ENCODE measurements at places on chromosomes 3 and 15.

DNA sequence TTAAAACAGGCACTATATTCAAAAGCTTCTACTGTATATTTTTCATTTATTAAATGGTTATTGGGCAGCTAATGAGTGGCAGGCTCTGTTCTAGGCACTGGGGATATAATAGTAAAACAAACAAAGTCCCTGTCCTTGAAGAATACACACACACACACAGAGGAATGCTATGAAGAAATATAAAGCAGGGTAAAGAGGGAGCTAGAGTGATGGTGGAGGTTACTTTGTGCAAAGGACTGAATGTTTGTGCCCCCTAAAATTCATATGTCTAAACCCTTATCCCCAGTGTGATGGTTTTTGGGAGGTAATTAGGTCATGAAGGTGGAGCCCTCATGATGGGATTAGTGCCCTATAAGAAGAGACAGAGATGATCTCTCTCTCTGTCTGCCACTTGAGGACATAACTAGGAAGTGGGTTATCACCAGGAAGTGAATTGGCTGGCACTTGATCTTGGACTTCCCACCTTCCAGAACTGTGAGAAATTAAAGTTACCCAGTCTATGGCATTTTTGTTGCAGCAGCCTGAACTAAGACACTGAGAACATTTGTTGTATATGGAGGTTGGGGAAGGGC is 31.8 kb downstream of the USF3 start:
- DNase-seq, result no peak

DNA sequence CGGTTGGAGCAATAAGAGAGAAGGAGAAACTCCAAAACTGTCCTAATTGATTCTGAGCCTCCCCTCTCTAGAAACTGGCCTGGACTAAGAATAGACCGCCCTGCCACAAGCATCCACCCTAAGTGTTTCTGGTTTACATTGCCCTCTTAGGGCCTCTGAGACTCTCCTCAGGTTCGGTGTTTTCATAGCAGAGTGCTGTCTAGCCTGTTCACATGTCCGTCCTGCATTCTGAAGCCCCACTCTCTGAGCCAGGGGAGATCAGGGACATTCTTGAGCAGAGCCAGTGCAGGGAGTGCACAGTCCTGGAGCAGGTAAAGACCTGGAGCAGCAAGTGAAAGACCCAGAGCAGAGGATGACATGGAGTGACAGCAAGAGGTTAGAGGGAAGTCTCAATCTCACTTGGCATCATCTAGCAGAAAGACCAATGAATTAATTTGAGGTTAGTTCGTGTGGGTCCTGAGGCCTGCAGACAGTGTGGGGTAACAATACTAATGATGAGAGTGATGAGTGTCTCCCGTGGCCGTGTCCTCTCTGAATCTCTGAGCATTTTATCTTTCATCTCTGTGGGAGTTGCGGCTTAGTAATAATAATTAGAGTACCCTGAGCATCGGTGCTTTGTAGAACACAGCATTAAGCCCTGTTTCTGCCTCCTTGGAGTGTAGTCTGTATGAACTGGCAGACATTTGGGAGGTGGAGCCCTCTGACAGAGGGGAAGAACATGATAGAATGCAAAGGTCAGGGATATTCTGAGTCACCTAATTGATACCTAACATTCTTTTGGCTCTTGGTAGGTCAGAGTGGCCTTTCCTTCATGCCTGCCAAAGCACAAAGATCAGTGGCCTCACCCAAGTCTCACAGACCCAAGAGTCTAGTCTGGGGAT is 24.6 kb downstream of the MAPKBP1 start:
- DNase-seq, result no peak

DNA sequence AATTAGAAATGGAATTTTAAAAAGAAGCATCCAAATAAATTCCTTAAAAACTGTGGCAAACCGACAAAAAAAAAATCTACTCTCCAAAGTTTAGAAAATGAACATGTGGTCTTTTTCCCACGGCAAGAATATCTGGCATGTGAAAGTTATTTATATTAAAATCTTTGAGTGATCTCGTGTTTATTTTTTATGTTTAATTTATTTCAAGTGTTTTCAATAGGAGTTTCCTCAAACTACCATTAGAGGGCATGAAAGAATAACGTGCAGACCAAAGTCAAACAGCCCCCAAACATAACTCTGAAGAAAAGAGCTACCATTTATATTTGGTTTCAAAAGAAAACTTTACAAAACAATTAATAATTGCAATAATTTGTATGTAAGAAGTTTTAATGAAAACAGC is 286.4 kb downstream of the ZIC4 start:
- no peak for DNase-seq

- DNase-seq, result no peak
These were observed 17.5 kb downstream of the RFTN1 start for GRCh38 chr3:16496008-16496407.

DNA sequence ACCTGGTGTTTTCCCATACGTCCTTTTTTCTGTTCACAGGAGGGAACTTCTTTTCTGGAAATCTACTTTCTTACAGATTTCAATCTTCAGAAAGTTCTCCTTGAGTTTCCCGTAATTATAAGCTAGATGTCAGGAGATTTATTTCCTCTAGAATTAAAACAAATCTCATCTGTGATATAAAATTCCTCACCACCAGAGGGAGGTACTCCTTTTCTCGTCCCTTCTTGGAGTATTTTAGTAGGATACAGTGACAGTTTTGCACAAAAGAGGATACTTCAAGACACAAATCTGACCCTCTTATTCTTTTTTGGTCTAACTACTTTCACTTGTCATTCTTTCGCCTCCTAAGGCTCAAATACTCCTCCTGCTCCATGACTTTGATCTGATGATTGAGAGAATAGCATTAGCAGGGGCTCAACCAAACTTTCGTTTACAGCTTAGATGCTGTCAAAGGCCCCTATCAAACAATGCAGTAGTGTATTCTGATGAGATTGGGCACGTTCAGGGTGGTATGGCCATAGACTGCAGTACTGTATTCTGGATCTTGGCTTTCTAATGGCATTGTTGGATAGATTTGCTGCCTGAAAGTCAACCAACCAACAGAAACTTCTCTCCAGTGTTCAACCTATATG is 38.0 kb downstream of the TMEM41A start:
- no peak for DNase-seq

DNA sequence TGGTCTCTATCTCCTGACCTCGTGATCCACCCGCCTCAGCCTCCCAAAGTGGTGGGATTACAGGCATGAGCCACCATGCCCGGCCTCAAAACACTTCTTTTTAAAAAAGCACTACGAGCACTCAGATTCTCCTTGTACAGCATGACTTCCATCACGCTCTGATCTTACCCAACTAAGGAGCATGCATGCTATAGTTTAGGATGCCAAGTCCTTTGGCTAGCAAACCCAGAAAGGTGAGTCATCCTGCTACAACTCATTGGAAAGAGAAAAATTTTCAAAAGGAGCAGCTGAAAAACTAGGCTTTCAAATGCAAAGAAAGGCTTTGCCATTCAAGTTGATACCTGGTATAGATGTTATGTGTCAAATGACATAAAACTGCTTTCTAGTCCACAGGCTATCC is 70.3 kb upstream of the PRICKLE2 start:
- DNase-seq, result no peak

Data from stimulated activated CD4-positive, alpha-beta T cell treated with anti-CD3 and anti-CD28 coated beads, Interleukin-2, amount 100 ng/mL, for 48 hours (primary cell).